Liver (tissue), 10 donors: ENCODE measurements at places on chromosomes 5 and 9.

DNA sequence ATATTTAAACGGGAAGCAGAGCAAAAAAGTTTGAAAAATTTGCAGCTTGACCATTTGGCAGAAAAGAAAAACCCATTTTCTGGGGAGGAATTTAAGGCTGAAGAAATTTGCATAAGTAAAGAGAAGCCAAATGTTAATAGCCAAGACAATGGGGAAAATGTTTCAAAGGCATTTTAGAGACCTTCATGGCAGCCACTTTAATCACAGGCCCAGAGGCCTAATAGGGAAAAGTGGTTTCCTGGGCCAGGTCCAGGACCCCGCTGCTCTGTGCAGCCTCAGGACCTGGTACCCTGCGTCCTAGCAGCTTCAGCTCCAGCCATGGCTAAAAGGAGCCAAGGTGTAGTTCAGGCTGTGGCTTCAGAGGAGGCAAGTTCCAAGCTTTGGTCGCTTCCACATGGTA is 507.3 kb downstream of the SLCO4C1 start:
- no peak for DNase-seq

DNA sequence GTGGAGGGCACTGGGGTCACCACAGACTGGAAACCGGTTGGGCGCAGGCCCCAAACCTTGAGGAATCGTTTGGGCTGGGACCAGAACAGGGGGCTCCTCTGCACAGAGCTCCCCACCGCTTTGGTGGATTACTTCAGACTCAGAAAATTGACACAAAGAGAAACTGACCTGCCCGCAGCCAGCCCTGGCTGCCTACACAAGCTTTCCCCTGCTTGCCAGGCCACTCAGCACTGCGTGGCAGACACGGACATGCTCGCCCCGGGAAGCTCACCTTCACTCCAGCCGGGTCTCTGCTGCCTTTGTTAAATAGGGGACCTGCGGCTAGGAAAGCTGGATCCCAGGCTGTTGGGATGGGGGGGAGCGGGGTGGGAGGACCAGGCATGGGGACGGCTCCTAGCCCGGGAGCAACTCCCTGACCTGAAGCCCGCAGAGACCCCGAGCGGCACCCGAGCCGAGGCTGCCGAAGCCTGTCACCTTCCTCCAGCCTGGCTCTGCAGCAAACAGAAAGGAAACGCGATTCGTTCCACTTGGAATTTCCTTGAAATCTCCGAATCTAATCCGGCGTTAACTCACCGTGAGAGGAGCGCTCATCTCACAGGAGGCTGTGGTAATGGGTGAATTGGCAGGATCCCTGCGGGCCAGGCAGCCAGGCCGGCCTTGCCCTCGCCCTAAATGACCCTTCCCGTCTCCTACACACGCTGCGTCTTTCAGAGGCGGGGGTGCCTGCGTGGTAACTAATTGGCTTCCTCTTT is 8.8 kb downstream of the PAX5 start:
- no peak for DNase-seq

DNA sequence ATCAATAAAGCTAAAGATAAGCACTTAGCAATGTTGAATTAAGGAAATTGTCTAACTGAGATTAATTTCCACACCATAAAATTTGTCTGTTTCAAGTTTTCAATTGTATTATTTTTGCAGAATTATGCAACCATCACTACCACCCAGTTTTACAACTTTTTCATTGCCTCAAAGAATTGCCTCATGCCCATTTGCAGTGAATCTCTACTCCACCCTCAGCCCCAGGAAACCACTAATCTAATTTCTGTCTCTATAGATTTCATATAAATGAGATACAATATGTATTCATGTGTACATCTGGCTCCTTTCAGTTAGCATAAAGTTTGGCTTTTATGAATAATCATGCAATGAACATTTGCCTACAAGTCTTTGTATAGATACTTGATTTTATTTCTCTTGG is 72.9 kb downstream of the PTCD2 start:
- DNase-seq: no peak

DNA sequence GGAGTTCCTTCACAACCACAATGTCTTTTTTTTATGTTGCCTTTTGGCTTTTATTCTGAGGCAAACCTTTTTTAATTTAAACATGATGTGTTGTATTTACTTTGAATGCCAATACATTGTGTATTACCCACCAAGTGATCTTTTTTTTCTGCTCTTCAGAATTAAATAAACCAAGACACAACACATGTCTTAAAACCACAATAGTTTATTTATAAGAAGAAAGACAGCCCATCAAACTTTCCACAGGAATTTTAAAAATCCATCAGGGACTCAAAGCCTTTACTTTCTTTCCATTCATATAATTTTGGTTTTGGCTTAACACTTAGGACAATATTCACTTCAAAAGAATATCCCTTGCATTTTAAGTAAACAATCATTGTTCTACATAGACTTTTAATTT is 321.8 kb upstream of the MEF2C start:
- no peak for DNase-seq

GRCh38 chr5:115337882-115338281 is 41.4 kb upstream of the CCDC112 start:
- DNase-seq: no peak

DNA sequence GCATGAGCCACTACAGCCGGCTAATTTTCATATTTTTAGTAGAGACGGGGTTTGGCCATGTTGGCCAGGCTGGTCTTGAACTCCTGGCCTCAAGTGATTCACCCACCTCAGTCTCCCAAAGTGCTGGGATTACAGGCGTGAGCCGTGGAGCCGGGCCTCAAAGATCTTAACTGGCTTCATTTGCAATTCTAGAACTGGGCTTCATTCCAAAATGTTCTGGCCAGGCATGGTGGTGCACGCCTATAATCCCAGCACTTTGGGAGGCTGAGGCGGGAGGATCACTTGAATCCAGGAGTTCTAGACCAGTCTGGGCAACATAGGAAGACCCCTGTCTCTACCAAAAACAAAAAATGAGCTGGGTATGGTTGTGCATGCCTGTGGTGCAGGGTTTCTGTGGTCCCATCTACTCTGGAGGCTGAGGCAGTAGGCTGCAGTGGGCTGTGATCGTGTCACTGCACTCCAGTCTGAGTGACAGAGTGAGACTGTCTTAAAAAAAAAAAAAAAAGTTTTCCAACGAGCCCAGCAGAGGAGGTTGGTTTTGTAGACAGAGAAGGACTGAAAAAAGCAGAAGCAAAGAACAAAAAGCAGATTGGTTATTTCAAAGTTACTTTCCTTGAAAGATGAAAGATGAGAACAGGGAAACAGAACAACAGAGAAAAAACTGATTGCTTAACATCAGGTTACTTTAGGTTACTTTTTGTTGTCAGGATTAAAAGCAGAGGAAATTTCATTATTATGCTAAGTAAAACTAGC is 78.2 kb downstream of the ANKRD55 start:
- DNase-seq: no peak

- peak; percentile 69 for DNase-seq
Observed at GRCh38 chr9:130997925-130998596, 10.9 kb upstream of the LAMC3 start.

DNA sequence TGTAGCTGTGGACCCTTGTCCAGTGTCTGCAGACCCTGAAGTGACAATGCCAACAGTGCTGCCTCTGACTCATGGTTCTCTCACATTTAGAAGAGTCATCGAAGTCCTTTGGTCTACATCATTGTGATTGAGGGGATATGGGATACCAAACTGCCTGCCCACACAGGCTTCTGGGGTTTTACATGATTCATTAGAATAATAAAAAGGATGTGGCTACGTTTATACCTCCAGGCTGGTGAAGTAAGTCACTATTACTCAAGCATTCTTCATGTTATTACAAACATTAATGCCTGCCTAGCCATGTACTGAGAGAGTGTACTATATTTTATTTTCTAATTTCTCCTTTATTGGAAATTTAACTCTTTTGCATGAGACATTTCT is 365.7 kb downstream of the SPATA31D1 start:
- DNase-seq: no peak

- DNase-seq: no peak
Observed at GRCh38 chr5:154369682-154370081, 76.1 kb upstream of the SAP30L start.

- DNase-seq: no peak
Observed at GRCh38 chr9:37383876-37384746, 38.4 kb upstream of the GRHPR start.

DNA sequence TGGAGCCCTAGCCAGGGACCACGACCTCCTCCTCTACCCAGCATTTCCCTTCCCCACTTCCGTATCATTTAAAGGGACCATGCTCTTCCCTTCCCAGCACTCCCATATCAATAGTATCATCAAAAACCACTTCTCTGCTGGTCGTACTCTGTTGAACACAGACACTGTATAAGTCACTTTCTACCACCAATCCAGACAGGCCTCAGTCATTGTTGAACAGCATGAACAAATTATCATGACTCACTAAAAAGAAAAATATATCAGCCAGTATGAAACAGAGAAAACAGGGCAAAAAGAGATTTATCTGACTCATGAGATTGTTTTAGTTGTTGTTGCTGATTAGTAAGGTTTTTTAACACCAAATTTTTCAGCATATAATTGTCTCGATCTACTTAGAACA is 89.8 kb downstream of the CDKN2A start:
- no peak for DNase-seq

DNA sequence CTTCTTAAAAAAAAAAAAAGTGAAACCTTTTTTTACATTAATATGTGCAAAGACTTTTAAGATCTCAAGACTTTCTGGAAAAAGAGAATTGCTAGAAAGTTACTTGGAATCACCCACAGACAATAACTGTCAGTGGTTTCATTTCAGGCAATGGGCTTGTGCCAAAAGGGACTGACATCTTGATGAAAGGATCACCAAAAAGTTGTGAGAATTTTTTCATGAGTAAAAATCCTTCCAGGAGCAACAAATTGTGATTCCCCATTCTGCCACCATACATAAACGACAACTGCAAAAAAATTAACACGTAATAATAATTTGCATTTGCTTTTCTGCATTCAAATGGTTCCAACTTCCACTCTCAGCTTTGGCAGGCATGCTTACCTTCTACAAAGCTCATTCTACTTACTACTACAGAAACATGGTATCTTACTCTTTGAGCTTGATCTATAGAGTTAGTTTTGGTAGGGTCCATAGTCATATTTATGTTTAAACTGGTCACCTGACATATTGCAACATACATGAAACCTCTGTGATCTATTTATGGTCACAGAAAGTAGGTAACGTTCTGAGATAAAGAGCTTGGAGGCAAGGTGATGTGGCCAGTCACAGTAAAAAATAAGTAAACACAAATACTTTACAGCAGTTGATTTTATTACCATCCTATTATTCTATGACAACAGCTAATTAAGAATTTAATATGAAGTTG is 3.0 kb downstream of the NREP start:
- no peak for DNase-seq

GRCh38 chr5:83069096-83069799 is 7.9 kb downstream of the TMEM167A start:
- DNase-seq: no peak

DNA sequence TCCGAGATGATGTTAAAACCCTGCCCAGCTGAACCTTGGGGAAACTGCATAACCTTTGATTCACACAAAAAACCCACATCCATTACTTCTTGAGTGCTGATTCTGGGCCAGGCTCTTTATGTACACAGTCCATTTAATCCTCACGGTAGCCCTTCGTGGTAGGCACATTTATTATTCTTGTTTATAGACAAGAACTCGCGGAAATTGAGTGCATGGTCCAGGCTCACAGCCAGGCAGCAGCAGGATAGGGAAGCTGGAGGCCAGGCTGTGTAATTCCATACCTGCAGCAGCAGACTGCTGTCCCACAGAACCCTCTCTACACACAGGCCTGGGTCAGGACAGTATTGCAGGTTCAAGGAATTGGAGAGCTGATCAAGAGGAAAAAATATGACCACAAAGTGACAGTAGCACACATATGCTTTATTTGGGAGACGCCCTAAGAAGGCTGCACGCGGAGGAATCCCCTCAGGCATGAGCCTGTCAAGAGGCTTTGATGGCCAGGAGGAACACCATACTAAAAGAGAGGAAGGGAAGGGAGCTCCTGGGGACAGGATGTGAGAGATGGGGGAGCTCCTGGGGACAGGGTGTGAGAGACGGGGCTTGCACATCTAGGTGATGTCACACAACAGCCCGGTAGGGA is 28.4 kb upstream of the FAM120A start:
- DNase-seq: no peak

- peak; percentile 53 for DNase-seq
Observed at GRCh38 chr5:68344447-68345111, 129.0 kb downstream of the PIK3R1 start.

DNA sequence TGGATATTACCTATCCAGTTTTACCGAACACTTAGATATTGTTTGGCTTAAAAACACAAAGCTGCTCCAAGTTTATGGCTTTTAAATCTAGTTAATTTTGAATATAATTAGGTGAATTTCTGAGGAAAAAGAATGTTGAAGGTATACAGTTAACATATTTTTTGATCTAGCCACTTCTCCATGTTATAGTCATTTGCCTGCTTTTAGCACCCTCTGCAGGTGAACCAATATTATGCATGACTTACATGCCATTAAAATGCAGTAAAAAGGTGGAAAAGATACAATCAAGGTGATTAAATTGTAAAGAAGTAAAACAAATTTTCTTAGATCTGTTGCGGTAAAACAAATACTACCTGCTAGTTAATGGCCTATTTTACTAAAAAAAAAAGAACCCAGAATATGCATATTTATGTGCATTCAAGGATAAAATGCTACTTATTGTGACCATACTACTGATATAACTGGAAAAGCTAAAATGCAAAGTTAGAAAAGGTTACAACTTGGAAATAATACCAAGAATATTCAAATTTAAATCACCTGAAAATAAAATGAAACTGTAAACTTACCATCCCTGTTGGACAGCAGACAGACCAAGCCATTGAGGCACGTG is 132.1 kb downstream of the AP3B1 start:
- DNase-seq: no peak

- peak; percentile 54 for DNase-seq
Observed at GRCh38 chr9:33924978-33925797, 108.2 kb downstream of the UBE2R2 start.

DNA sequence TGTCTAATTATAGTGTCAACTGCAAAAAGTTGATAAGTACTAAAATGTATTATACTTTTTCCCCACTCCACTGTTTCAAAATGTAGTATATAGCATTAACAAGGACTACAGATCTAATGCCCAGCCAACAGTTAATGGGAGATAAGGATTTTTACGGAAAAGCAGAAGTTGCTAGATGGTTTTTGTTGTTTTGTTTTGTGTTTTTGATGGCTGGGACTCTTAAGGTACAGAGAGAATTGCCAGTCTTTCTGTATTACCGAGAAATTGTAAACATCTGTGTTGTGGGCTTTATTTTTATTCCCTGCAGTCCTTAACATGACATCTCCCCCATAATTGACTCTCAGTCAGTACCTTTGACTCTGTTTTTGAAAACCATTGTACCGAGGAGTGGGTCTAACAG is 44.0 kb downstream of the TRIO start:
- DNase-seq: no peak

GRCh38 chr5:135120951-135121350 is 86.9 kb upstream of the PITX1 start:
- DNase-seq: no peak

- no peak for DNase-seq
Observed at GRCh38 chr5:14942212-14942611, 70.6 kb upstream of the ANKH start.

DNA sequence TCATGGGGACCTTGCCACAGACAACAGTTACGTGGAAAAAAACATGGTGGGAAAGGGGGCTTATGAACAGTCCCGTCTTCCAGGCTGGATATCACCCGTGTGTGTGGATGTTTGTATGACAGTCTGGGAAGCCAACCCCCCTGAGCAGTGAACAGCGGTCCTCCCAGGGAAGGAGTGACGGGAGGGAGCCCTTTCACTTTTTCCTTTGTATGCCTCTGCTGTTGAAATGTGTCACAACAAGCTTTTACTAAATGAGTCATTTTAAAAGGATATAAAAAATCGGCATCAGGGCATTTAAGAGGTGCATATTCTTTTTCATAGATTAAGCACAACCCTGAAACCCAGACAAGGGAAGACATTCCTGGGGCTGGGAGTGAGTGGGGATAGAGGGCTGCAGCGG is 5.1 kb downstream of the MYMK start:
- no peak for DNase-seq
